ENCODE measurements at places on chromosomes 16 and 17.

- no peak for DNase-seq
Observed at GRCh38 chr17:35002876-35003551, 22.7 kb downstream of the LIG3 start.

- DNase-seq: no peak
Observed at GRCh38 chr16:78984887-78985464, 615.6 kb downstream of the MAF start.

DNA sequence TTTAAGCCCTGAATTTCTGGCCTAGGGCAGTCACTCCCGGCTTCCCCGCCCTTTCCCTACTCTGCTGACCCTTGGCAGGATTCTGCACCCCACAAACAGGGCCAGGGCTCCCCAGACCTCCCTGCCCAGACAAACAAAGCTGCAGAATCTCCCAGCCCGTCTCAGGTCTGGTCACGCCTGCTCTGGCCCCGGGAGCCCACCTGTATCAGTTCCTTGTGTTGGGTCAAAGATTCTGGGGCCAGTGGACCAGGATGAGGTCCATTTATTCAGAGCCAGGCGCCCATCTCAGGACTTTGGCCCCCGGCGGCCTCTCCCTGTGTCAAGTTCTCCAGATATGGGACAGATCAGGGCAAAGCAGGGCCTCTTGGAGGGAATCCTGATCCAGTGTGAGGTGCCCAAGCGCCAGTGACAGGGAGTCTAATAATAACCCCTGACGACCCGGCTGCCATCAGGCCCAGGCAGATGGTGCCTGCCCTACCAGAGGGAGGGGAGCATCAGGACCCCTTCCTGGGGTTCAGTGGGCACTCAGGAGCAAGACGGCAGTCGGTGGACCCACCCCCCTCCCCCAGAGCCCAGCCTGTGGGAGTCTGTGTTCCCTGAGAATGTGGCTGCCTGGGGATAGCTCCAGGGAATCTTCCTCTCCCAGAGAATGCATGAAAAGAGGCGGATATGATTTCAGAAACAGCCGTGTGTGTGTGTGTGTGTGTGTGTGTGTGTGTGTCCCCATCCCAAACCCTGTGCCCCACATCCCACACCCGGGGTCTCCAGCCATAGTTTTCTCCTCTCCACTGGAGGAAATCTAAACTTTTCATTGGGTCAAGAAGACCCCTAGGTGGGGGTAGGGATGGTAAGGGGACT lies 1.3 kb downstream of the TTYH2 start:
- no peak for DNase-seq

DNA sequence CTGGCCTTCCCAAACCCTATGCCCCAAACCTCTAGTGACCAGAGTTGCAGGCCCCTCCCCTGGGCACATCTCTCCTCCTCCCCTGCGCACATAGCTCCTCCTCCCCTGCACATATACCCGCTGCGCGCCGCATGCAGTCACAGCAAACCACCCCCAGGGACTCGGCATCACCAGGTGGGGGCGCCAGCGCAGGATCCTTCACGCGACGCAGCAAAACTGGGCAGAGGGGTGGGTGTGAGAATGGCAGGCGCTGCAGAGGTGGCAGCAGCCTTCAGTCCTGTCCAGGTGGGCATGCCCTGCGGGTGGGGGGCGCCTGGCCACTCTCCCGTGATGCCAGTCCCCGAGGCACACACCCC lies 5.6 kb downstream of the CORO6 start:
- DNase-seq: peak; percentile 78
